Activated T-cell treated with anti-CD3 and anti-CD28 coated beads for 1 hour (primary cell): ENCODE measurements at places on chromosomes 7 and 10.

GRCh38 chr7:128922496-128923410, 12.2 kb upstream of the KCP start:
- no peak for DNase-seq

DNA sequence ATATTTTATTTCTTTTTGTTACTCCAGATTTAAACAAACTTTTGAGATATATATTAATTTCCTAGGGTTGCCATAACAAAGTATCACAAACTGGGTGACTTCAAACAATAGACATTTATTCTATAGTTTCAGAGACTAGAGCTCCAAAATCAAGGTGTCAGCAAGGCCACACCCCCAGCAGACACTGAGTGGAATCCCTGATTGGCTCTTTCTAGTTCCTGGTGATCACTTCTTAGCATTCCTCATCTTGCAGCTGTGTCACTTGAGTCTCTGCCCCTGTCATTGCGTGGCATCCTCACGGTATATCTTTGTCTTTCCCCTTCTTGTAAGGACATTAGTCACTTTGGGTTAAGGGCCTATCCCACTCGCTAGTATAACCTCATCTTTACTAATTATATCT, 7.6 kb upstream of the SLC26A3 start:
- no peak for DNase-seq

- no peak for DNase-seq
Measured at GRCh38 chr10:84118395-84119006, 20.8 kb upstream of the GHITM start.

DNA sequence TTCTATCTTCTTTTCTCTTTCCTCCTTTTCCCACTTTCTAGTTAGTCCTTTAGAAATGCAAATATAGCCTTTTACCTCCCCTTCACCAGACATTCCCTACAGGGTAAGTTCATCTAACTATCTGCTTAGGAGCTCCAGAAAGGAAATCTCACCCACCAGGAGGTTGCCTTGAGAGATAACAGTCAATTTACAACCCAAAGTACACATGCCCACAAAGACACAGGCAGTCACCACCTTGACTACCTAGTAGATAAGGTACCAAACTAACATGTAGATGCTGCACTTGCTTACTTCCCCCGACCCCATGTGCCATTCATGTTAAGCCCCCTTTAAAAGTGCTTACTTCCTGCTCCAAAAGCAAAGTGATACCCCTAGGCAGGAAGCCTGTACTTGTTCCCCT, 12.8 kb upstream of the CREB3L2 start:
- DNase-seq, result no peak

DNA sequence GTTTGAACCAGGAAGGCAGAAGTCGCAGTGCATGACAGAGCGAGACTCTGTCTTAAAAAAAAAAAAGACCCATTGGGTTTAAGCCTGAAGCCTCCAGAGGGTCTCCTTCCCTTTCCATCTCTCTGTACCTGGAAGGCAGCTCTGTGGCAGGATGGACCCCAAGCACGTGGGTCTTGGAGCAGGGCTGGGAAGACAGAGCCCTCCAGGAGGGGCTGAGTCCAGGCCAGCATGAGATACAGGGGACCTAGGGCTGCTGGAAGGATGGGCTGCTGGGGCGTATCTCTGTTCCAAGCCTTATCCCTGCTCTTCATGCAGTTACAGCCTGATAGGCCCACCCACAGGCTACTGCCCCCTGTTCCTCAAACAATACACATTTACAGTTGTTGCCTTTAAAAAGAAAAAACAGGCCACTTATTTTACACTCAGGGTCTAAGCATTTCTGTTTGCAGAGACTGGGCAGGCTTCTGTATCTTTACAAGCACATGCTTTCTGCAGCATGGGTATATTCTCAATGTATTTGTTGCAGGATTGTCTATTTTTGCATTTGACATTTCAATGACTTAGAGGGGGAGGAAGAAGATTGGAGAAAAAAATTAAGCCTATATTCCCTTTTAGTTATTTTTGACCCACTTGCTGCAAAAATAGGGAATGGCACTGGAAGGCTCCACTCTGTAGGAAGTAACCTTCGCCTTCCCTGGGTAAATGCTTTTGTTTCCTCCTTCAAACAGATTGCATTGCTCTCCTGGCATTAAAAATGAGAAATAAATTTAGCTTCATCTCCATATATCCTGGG, 60.1 kb downstream of the FAM171A1 start:
- no peak for DNase-seq

DNA sequence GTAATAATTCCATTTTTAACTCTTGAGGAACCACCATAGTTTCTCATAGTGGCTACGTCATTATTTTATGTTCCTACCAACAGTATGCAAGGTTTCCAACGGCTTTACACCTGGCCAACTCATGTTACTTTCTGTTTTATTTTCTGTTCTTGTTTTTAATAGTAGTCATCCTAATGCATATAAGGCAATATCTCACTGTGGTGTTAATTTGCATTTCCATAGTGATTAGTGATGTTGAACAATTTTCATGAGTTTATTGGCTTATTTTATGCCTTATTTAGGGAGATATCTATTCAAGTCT, 465.5 kb upstream of the KLF6 start:
- no peak for DNase-seq

DNA sequence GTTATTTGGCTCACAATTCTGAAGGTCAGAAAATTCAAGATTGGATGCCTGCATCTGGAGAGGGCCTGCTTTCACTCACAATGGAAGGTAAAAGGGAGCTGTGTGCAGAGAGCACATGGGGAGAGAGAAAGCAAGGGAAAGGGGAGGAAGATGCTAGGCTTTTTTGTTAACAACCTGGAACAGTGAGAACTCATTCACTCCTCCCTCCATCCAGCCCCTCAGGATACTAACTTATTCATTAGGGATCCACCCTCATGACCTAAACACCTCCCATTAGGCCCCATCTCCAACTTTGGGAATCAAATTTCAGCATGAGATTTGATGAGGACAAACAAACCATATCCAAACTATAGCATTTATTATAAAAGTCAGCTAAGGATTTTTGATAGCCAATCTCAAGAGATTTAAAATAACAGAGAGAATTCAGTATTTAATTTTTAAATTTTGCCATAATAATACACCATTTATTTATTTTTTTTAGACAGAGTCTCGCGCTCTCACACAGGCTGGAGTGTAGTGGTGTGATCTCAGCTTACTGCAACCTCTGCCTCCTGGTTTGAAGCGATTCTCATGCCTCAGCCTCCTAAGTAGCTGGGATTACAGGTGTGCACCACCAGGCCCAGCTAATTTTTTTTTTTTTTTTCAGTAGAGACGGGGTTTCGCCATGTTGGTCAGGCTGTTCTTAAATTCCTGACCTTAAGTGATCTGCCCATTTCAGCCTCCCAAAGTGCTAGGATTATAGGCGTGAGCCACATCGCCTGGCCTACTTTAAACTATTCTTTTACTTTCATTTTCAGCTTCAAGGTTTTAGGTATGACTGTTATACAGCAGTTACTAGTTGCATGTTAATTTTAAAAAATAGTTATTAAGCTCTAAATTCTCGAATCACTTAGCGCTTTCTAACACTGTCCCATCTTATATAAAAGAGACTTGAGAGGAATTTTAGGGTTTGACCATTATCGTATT, 20.3 kb upstream of the ETV1 start:
- no peak for DNase-seq

GRCh38 chr7:45593877-45594276, 19.7 kb downstream of the ADCY1 start:
- DNase-seq, result no peak

DNA sequence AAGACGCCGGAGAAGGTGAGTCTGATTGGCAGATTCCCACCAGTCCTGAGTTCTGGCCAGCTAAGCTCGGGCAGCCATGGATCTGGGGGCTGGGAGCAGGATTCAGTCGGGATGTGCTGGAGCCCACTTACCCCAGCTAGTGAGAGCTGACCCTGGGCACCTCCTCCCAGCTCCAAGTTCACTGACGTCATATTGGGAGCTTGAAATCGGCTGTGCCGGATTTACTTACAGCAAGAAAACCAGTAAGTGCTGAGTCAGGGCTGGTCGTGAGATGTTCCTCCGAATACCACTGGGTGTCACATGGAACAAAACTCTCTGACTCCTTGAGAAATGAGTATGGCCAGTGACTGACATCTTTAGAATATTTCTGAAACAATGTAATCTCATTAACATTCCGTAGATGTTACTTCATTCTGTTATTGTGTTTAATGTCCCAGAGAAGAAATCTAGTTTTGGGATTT, 621.2 kb downstream of the SDK1 start:
- DNase-seq, result no peak

DNA sequence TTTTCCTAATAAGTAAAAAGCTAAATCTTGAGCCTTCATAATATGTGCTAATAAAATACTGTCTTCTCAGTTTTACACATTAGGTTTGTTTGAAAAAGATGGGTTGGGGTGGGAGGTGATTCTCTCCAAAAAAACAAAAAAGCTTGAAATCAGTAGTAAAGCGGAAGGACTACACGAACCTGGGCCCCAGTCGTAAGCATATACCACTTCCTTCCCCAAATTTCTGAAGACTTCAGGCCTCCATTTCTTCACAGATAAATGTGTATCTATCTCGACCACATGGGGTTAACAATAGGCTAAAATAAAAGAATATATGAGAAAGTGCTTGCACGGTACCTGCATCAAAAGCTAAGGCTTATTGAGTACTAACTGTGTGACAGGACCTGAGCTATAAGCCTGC, 51.6 kb upstream of the PAX2 start:
- DNase-seq, result no peak

DNA sequence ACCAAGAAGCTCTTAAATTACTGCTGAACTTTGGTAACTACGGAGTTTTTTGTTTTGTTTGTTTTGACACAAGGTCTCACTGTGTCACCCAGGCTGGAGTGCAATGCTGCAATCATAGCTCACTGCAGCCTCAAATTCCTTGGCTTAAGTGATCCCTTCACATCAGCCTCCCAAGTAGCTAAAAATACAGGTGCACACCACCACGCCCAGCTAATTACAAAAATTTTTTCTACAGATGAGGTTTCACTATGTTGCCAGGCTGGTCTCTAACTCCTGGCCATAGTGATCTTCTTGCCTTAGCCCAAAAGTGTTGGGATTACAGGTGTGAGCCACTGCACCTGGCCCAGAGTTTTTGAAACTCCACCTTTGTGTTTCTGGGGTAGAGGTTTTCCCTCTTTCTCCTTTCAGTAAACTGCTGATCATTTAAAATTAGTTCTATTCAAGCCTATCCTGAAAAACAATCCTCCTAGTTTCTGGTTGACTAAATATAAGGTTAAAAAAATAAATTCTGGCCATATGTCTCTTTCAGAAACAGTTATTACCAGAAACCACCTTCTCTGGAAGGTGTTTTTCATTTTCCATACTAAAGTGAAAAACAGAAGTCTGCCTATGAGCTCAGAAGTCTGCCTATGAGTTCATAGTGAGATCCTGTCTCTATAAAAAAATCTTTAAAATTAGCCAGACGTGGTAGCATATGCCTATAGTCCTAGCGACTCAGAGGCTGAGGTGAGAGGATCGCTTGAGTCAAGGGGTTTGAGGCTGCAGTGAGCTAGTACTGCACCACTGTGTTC, 63.9 kb downstream of the VOPP1 start:
- DNase-seq, result no peak

DNA sequence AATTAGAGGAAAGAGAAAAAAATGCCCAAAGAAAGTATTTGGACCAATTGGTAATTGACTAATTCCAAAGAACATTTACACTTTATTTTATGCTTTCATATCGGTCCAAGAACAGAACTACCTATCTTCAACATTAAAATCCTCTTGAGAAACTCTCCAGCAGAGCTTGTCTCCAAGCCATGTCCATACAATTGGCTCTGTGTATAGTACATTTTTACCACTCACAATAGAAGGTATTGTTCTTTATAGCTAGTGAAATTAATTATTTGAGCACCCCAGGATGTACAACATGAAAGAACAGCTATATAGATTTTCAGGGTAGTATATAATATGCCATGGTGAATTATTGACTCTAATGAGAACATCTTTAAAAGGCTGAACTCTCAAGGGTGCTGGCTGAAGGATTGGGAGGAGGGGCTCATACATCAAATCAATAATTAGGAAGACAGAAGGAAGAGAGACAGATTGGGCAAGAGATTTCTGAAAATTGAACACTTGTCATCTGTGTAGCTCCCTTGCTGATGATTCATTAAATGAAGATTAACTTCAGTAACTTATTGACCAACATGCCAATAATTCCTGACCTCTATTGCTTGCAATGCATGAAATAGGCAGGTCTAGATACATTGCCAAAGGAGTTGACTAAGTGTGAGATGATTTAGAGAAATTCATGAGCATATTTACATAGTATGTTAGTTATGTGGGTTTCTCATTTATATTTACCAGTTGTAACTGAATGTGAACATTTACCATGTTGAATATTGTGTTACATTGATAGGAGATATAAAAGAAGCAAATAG, 249.7 kb downstream of the MTERF1 start:
- no peak for DNase-seq

DNA sequence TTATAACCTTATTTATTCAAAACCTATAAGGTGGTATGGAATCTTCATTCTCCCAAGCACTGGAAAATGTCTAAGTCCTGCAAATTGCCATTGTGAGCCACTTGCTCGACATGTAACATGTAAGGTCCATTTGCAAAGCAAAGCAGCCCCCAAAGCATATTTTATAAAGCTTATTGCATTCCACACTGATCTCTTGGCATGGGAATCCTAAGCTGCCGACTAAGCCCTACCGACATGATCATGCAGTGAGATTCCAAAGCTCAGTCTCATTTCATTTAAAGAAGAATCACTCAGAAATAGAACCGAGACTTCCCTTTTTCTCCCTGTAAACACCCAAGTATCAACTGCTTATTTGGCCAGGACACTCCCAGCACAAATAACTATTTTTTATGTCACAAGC, 333.4 kb upstream of the MYO3A start:
- DNase-seq, result no peak

DNA sequence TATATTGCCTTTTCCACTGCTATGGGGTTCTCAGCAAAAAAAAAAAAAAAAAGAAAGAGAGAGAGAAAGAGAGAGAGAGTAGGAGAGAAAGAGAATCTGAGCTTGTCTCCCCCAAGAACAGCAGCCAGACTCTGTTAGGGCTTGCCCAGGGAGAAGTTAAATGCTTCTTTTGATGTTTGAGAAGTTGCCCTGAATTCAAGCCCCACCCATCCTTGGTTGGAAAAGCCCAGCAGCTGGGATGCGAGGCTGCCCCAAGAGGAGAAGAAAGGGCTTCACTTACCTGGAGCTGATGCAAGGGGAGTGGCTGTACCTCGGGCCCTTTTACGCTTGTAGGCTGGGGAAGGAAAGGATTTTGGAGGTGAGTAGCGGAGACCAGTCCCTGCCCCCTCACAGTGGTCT, 20.9 kb upstream of the MGMT start:
- no peak for DNase-seq

DNA sequence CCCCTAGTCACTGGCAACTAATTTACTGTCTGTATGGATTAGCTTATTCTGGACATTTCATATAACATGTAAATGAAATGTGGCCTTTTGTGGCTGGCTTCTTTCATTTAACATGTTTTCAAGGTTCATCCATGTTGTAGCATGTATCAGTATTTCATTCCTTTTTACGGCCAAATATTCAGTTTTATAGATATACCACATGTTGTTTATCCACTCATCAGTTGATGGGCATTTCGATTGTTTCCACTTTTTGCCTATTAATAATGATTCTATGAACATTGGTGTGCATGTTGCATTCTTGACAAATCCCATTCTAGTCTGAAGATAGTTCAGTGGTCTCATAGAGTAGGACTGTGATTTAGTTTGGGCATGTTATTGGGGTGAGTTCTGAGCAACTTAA, 12.6 kb downstream of the CNNM2 start:
- no peak for DNase-seq

- no peak for DNase-seq
Measured at GRCh38 chr10:66783316-66783715, 142.5 kb upstream of the LRRTM3 start.

GRCh38 chr10:130044067-130045061, 66.3 kb downstream of the C10orf143 start:
- DNase-seq, result no peak
